ENCODE measurements at places on chromosomes 2 and 18. TPM values are rescaled to one million over a fixed set of nuclear protein-coding genes. Genes with fewer than 3 reads are reported as not detected.

ITGA6 gene
- total RNA-seq: 6.5 TPM

HJURP gene
- total RNA-seq: 3.5 TPM

IL1B gene
- total RNA-seq: not detected

REG3G gene
- total RNA-seq: not detected

GCG gene
- total RNA-seq: not detected

CERKL gene
- not detected for total RNA-seq

FAP gene
- 582 TPM for total RNA-seq

FBXO48 gene
- total RNA-seq: 0.88 TPM

TUBA3E gene
- total RNA-seq: not detected

UGT1A9 gene
- not detected for total RNA-seq

ABHD1 gene
- total RNA-seq: under 0.01 TPM

CFAP210 gene
- 0.36 TPM for total RNA-seq

PLEK gene
- total RNA-seq: 0.36 TPM

LOXHD1 gene
- total RNA-seq: not detected

UPP2 gene
- not detected for total RNA-seq

LINC00305 gene
- not detected for total RNA-seq

- no peak for DNase-seq
These were observed 470 bp downstream of the KCNF1 start for GRCh38 chr2:10912076-10912731.

DNA sequence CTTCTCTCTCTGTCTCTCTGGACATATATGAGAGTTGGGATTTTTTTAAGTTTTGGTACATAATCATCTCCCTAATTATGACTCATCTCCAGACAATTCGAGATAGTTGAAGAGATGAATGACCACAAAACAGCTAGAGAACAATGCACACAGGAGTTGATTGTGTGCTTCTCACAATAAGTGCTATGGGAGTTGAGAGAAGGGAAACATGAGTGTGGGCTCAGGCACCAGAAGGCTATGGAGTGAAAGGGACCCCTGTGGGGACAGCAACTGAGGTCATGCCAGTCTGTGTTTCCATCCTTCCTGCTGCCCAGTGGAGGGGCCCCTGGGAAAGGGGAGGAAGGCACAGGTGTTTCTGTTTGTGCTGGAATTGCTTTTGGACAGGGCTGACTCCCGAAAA lies 6.5 kb upstream of the YWHAQ start:
- DNase-seq: peak; percentile 64

- DNase-seq: no peak
These were observed 776.0 kb downstream of the DCC start for GRCh38 chr18:53115876-53116585.

DNA sequence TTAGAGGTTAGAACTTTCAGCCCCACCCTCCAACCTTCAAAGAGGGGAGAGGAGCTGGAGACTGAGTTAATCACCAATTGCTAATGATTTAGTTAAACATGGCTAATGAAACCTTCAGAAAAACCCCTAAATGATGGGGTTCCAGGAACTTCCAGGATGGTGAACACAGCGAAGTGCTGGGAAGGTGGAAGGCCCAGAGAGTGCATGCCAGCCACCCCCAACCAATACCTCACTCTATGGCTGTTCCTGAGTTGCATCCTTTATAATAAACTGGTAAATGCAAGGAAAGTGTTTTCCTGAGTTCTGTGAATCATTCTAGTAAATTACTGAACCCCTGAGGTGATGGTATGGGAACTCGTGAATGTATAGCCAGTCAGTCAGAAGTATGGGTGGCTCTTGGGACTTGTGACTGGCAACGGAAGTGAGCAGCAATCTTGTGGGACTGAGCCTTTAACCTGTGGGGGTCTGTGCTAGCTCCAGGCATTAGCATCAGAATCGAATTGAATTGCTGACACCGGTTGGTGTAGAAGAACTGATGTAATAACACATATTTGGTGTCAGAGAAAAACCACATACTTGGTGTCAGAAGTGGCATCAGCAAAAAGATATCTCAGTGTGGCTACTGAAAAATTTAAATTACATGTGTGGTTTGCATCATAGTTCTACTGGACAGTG lies 37.4 kb downstream of the NPHP1 start:
- no peak for DNase-seq

GRCh38 chr2:4358837-4359236 lies 655.5 kb downstream of the DCDC2C start:
- DNase-seq: no peak

- no peak for DNase-seq
These were observed 174.5 kb downstream of the PTPRM start for GRCh38 chr18:7741640-7742039.

- DNase-seq: no peak
These were observed 206.8 kb downstream of the TXNL1 start for GRCh38 chr18:56431551-56431950.

DNA sequence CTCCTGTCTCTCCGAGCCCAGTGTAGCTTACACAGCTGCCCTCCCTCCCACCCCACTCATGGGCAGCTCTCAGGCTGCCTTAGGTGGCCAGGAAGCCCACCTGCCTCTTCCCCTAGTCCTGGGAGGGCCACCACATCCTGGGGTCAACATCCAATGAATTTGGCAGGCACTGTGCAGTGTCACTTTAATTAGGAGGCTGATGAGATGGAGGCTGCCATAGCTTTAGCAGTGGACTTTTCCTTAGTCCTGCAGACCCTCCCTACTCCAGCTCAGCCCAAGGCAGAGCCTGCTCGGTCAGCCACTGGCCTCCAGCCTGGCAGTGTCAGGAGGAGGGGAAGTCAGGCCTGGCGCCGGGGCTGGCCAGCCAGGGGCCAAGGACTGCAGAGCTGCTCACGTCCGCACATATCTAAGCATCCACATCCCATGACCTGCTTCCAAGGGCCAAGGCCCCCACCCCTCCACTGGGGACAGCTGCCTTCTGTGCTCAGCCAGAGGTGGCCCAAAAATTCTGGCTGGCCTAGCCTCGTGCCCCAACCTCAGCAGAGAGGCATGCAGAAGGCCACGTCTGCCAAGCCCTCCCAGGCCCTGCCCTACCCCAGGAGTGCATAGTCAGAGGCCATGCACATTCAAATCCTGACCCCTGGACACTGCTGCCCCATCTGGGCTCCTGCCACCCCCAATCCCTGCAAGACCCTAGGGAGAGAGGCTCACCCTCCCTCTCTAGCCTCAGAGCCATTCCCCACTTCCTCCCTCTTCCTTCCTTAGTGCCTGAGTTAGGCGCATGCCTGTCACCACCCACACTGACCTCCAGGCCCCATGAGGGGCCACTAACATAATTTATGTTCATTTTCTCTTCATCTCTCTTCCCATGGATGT lies 33.1 kb downstream of the ADRA2B start:
- DNase-seq: no peak

DNA sequence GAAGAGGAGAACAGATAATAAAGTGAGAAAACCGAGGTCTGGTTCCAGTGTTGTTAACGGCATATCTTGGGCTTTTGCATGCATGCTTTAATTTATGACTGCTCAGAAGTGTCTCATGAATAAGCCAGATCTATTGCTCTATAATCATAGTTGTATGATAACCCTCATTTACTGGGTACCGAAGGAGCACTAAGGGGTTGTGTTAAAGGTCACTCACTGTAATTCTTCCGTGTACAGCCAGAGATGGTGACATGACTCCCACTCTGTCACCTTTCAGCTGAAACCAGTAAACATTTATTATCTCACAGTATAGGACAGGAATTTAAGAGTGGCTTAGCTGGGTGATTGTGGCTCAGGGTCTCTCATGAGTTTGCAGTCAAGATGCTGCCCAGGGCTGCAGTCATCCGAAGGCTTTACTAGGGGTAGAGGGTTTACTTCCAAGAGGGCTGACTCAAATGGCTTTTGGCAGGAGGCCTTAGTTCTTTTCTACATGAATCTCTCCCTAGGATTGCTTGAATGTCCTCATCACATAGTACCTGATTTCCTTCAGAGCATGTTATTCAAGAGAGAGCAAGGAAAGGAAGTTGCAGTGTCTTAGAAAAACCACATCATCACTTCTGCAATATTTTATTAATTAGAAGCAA lies 107.0 kb downstream of the NAB1 start:
- DNase-seq: no peak

DNA sequence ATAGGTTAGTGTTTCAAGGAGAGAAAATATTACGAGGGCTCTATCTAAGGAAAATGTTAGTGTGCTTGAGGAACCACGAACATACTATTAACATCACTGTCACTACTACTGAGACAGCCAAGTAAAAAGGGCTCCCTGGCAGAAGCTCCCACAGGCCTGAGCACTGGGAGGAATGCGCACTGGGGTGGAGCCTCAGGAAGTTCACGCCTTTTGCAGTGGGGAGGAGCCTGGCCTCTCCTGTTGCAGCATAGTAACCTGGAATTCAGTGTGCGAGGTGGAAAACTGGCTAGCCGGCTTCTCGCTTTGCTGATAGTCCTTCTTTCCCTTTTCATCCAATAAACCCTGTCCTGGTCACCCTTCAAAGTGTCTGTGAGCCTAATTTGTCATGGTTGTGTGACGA lies 250.3 kb downstream of the ERBB4 start:
- no peak for DNase-seq

DNA sequence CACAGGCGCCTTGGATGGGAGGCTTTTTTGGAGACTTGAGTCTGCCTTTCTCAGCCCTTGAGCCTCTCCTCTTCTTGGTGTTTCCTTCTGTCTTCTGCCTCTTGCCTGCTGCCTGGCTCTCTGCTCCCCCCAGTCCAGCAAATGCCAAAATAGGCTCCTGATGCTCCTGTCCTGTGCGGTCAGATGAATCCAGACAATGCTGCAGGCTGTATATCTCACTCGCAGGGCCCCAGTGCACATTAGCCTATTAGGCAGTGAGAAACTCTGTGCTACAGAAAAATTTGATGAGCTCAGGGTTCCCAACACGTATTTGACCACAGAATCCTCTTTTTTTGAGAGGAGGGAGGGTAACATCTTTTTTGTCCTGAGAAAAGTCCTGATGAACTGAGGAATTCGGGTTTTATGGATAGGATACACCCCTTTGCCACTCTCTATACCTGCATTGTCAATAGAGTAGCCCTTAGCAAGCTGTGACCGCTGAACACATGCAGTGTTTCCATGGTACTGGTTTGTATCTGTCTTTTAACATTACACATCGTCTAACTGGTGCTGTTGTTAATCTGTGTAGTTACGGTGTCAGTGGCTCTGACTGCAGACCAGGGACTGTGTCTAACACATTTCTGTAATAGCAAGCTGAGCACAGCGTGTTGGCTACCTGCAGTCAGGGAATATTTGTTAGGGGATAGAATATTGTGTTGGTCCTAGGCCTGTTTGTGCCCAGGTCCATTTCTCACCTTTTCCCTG lies 50.8 kb downstream of the FAM228A start:
- no peak for DNase-seq

DNA sequence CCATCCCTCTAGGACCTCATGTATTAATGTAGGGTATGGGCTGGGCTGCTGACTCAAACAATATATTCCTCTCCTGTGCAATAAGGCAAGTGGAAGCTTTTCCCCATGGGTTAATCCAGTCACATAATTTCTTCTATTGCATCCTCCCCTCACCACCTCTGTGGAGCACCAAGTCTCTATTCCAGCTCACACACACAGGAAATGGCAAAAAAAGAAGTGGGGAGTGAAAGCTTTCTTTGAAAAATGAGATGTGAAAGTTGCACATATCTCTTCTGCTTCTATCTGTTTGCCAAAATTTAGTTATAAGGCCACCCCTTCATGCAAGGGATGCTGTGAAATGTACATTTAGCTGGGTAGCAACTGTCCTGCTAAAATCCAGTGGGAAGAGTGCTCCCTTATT lies 121.3 kb downstream of the CDC42EP3 start:
- DNase-seq: no peak

DNA sequence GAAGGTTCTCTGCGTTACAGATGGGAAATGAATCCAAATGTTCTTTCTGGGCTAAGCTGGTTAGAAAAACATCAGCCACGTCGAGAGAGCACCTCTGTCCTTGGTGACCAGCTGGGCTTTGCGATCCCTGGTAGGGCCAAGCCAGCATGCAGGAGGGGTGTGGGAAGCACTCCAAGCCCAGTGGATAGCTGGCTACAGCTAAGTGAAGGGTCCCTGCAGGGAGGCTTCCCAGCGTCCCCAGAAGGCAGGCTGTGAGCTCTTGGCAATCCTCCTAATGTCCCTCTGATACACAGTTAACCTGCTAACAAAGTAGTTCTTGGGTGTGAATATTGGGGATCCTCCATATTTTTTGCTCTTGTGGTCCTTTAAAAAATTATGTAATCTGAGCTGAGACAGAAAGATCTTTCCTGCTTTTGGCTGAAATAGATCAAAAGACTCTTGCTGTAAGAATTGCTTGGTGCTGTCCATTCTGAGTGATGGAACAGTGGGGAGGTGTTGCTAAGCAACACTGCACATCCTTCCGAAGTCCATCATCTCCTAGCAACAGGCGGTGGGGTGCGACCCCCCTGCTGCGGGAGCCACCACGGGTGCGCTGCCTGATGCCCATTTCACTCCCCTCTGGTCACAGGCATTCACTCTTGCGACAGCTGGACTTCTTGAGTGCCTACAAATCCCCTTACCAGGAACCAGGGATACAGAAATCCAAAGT lies 88.5 kb upstream of the UXS1 start:
- no peak for DNase-seq

DNA sequence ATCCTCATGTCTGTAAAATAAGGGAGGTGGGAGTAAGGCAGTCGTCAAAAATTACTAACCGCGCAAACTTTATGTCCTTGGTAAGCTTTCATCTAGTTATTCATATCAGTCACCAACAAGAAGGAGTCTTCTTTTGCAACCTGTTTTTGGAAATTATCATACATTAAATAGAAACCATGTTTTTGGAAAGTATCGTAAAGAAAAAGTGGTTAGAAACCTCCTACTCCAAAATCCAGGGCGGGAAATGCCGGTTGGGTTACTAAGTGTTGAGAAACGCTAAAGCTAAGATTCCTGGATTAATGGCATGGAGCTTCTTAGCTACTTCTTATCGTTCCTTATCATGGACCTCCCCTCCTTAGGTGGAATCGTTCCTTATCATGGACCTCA lies 778 bp downstream of the BBS5 start:
- no peak for DNase-seq

GRCh38 chr2:102355526-102356380 lies at the start of gene IL18R1:
Gene IL18R1 (plus strand): TSS chr2:102355796. CDS start chr2:102362661, 6,865 bp downstream.
- peak; percentile 95 for DNase-seq

GRCh38 chr18:24633121-24633520 lies 172.7 kb downstream of the HRH4 start:
- no peak for DNase-seq

- no peak for DNase-seq
These were observed 12.6 kb downstream of the GLI2 start for GRCh38 chr2:120748310-120748709.

- DNase-seq: peak; percentile 93
These were observed 35.4 kb downstream of the PTPN18 start for GRCh38 chr2:130391058-130391871.

GRCh38 chr18:51651761-51652160 lies 454.3 kb upstream of the MEX3C start:
- no peak for DNase-seq

GRCh38 chr2:200377355-200378336 lies 71.2 kb downstream of the SPATS2L start:
- no peak for DNase-seq

- no peak for DNase-seq
These were observed 98.4 kb downstream of the COLEC12 start for GRCh38 chr18:402129-402528.
